KBM-7 (cell line): ENCODE measurements at places on chromosomes 12 and 14.

DNA sequence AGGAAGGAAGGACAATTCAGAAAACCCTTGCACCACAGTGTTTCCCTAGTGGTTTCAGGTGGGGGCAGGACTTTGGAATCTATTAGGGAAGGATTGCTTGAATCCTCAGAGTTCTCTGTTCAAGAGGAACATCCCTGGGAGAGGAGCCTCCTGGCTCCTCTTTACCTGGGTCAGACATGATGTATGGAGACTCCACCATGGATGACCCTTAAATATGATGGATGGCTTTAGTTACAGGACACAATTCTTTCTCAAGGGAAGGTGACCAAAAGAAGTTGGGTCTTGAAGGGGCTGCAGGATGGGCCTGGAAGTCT lies 396.6 kb downstream of the NRXN3 start:
- DNase-seq, result no peak

DNA sequence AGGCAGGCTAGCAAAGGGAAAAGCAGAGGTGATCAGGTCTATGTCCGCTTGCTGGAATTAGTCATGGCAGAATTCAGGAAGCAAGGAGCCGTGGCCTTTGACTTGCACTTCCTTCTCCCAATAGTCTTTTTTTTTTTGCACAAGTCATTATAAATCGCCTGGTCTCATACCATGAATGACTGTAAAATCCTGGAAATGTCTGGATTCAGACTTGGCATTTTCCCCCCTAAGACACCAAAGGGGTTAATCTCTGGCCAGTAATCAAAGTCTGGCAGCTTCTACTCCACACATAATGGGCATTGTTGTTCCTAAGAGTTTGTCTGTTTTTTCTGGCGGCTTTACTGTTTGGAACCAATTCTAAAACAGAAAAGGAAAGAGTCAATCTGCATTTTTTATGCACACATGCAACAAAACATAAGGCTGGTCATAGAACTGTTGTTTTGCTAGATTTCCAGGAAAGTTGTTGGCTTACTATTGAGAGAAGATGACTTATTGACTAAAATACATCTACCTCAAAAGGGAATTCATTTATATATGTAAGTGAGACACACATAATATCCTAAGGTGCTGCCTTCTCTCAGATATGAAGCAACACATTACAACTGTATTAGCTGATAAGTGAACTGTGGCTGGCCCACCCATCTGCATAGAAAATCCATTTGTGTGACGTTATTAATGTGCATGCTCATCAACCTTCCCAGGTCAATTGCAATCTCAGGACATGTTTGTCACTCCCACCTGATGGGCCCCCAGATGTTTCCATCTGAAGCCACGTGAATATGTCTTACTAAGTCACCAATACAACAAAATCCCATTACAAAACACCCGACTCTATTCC lies 157.3 kb downstream of the BTG1 start:
- DNase-seq, result no peak

- DNase-seq, result no peak
Measured at GRCh38 chr12:88645816-88646215, 65.5 kb upstream of the KITLG start.

DNA sequence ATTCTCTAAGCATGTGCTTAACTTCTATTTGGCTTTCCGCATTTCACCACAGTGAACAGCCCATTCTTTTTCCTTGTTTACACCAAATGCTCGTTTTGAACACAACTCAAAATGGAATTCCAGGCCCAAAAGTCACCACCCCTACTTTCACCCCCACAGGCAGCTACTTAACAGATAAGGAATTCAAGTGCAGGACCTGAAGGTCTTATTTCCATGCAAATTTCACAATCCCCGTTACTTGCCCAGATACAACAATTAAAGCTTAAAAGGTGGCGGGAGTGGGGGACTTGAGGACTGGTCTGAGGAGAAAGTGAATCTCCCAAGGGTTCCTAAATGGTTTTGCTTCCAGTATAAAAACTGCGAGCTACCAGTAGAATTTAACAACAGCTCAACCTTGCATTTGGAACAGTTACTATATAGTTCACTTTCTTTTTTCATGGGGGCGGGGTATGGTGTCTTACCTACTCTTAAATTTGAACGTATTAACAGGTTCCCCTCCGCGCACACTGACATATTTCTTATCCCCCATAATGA lies 3.7 kb downstream of the USP44 start:
- no peak for DNase-seq

GRCh38 chr12:115155665-115156645 lies 472.0 kb upstream of the TBX3 start:
- DNase-seq, result no peak
